Stimulated activated CD4-positive, alpha-beta T cell treated with anti-CD3 and anti-CD28 coated beads, TNF-alpha, amount 100 ng/mL, for 48 hours (primary cell): ENCODE measurements at places on chromosomes 1 and 21.

DNA sequence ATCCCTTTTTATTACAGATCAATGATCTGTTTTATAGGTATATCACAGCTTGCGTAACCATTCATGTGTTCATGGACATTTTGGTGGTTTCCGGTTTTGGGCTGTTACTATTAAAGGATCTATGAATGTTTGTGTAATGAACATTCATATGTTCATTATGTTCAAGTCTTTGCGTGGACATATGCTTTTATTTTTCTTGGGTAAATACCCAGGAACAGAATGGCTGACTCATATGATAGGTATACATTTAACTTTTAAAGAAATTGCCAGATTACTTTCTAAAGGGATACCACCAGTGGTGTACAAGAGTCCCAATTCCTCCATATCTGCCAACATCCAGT lies 73.7 kb downstream of the SPATA46 start:
- no peak for DNase-seq

DNA sequence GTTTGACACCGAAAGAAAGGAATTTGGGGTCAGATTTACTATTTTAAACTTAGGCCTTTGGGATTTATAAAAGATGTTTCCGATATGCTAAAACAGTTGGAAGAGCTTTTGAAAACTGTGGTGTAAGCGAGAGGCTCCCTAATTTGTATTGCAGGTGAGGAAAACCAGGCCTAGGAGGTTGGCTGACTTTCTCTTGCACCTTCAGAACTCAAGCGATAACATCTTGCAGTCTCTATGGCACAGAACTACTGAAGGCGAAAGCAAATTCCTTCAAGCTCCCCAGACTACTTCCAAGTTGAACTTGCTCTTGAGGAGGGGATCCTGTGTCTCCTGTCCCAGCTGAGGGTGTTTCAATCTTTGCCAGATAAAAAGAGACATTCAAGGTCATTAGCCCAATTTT lies 685.7 kb downstream of the ADGRL2 start:
- DNase-seq = no peak

GRCh38 chr1:3241673-3242407 lies 172.8 kb downstream of the PRDM16 start:
- DNase-seq = no peak

- DNase-seq = peak; percentile 60
Measured at GRCh38 chr1:181038399-181038873, 4.7 kb downstream of the MR1 start.

DNA sequence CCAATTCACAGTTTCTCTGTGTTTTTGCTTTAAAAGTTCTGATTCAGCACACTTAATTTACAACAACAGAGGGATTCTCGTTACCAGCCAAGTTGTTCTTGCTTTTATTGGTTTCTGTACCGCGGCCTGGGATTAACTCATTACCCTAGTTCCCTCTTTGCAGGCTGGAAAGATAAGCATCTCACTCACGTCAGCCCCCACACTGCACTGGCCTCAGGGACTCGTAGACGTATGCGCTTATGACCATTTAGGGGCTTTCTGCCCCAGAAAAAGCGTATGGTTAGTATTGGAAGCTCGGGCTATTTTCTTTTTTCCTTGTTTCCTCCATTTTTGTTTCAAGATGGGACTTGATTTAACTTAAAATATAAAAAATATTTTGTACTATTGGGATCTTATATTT lies 76.0 kb downstream of the POFUT2 start:
- DNase-seq = no peak

GRCh38 chr1:45385302-45385701 lies 45.1 kb upstream of the MUTYH start:
- DNase-seq = no peak

DNA sequence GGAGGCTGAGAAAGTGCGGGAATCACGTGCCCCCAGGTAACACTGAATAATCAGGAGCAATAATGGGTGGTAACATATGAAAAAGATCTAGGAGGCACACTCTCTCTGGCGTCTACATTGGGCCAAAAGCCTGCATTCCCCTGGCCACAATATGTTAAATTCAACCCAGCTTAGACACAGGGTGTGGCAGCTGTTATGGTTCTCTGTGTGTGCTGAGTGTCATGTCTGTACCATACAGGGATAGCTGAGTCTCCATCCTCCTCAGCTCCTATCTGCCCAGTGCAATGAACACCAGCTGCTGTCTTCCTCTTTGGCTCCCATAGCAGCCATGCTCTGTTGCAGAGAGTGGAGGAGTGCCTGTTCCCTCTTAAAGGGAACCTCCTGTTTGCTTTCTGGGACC lies 14.3 kb downstream of the S100A11 start:
- no peak for DNase-seq

DNA sequence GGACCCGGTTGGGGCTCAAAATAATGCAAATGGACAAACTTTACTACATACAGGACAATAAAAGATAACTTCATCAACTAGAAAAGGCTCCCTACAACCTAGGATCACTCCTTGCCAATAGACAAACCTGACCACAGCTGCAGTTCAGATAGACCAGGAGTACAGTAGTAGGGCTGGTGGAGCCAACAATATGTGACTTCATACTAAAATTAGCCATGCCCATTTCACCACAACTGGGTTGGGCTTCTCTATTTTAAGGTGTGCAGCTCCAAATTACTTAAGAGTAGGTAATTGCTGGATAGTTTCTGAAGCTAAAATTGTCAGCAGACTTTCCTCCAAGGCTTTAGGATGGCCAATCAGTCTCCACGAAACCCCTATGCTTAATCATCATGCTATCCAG lies 3.9 kb downstream of the DENND1B start:
- no peak for DNase-seq

DNA sequence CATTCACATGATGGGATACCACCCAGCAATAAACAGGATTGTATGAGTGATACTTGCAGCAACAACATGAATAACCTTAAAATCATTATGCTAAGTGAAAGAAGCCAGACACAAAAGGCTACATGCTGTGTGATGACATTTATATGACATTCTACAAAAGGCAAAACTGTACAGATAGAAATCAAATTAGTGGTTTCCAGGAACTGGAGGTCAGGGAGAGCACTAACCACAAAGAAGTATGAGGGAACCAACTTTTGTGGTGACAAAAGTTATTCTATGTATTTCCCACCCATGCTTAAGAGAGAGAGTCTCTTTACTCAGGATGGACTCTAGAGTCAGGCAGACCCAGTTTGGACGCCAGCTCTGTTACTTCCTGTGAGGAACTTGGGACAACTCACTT lies 364.5 kb upstream of the DAB1 start:
- no peak for DNase-seq

DNA sequence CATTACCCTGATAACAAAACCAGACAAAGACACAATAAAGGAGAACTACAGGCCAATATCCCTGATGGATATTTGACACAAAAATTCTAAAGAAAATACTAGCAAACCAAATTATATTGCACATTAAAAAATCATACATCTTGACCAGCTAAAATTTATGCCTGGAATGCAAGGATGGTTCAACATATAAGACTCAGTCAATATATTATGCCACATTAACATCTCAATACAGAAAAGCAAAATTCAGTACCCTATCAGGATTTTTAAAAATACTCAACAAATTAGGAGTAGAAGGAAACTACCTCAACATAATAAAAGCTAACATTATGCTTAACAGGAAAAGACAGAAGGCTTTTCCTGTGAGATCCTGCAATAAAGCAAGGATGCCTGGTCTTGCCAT lies 177.1 kb downstream of the MAGI3 start:
- DNase-seq = no peak

GRCh38 chr1:218809625-218810024 lies 364.1 kb upstream of the LYPLAL1 start:
- no peak for DNase-seq
